ENCODE measurements at places on chromosomes 5 and 9. TPM values are rescaled to one million over a fixed set of nuclear protein-coding genes. Genes with fewer than 3 reads are reported as not detected.

Gene DOCK8
- total RNA-seq = 0.78 TPM

- no peak for DNase-seq
These were observed 25.8 kb downstream of the DBH start for GRCh38 chr9:133661846-133662540.

GRCh38 chr9:76911971-76912370 is 6.1 kb upstream of the PRUNE2 start:
- no peak for DNase-seq

GRCh38 chr9:72583370-72583769 is 62.0 kb downstream of the TMC1 start:
- no peak for DNase-seq

DNA sequence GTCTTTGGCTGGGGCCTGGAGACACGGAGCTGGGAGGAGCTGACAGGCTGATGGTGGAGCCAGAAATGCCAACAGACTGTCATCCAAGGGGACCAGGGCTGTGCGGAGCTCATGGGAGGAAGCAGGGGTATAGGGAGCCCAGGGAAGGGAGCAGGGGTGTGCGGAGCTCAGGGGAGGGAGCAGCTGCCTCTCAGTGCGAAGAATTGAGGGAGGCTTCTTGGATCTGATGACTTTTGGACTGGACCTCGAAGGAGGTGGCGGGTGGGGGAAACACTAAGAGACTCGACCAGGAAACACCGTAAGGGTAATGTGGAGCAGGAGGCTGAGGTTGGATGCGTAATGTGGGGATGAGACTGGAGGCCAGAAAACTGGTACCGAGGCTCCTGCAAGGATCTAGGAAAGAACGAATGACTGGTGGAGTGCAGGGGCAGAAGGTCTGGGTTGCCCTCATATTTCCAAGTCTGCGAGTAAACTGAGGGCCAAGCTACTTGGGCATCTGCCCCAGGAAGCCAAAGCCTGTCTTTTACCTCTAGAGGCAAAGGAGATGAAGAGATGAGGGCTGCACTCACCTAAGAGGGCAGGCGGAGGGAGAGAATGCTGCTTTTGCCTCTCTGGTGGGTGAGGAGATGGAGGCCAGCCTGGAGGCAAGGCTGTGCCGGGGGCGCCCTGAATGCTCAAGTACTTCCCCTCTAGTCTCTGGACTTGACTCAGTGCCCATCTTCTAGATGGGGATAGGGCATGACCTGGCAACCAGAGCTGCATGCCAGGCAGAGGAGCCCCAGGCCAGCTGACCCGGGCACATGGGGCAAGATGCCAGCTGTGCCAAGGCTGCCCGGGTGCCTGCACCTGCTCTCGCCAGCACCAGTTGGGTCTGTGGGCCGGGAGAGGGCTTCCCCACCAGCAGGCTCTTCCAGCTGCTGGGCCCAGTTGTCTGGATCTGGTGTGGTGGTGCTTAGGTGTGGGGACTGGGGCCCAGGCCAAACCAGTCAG is 2.3 kb downstream of the PTGS1 start:
- no peak for DNase-seq

GRCh38 chr5:151255621-151256286 is 2.8 kb downstream of the GM2A start:
- DNase-seq = no peak

- no peak for DNase-seq
These were observed 24.7 kb downstream of the NXNL2 start for GRCh38 chr9:88559661-88560060.

DNA sequence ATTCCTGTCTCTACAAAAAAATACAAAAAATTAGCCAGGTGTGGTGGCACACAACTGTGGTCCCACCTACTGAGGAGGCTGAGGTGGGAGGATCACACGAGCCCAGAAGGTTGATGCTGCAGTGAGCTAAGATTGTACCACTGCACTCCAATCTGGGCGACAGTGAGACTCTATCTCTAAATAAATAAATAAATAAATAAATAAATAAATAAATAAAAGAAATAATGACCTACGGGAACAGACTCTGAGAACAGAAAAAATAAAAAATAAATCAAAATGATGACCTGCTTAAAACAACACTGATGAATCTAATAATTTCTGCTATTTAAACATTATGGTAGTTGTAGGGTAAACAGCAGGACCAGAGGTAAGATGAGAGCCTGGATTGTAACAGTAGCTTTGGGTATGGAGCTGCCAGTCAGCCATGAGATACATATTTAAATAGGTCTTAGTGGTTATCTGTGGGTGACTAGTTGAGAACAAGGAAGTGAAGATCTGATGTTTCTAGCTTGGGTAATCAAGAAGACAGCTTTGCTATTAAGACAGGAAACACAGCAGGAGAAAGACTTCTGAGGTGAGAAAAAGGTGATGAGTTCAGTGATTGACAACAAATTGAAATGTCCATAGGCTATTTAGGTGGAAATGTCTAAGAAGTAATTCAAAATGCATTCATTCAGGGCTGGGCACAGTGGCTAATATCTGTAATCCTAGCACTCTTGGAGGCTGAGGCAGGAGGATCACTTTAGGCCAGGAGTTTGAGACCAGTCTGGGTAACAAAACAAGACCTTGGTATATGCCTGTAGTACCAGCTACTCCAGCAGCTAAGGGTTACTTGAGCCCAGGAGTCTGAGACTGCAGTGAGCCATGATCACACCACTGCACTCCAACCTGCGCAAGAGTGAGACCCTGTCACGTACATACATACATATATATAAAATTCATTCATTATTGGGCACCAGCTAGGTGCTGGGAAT is 11.0 kb downstream of the RNF145 start:
- no peak for DNase-seq

GRCh38 chr5:150143350-150144245 is 12.0 kb downstream of the PDGFRB start:
- no peak for DNase-seq

DNA sequence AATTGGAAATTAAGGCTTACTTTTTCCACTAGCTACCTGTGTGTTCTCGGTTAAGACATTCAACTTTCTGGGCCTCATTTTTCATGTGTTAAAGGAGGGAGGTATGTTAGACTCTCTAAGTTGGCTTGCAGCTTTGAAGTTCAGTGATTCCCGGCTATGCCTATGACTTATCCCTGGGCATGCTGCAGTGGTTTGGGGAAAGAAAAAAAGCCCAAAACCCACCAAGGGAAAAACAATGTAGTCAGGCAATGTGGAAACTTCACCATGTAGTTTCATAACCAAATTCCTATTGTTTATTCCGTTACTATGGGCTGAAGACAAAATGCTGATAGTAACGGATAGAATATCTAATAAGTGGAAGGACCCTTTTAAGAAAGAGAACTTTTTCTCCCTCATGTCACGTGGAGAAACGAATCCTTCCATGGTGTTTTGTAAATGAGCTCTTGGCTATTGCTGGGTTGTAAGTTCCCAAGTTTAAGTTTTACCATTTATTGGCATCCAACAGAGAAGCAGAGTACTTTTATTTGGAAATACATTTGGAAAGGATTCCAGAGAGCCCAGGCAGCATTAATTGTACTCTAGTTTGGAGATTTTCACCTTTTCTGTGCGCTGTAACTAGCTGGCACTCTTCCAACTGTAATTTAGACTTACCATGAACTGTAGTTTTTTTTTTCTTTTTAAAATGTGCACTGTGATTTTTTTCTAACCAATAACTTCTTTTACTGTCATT is 84.9 kb upstream of the MPDZ start:
- DNase-seq = no peak

Gene SPAAR
- total RNA-seq = 7.5 TPM

GRCh38 chr9:80369641-80370040 is 797.9 kb downstream of the TLE4 start:
- no peak for DNase-seq

GRCh38 chr5:72144762-72145161 is 37.5 kb downstream of the MAP1B start:
- DNase-seq = no peak

DNA sequence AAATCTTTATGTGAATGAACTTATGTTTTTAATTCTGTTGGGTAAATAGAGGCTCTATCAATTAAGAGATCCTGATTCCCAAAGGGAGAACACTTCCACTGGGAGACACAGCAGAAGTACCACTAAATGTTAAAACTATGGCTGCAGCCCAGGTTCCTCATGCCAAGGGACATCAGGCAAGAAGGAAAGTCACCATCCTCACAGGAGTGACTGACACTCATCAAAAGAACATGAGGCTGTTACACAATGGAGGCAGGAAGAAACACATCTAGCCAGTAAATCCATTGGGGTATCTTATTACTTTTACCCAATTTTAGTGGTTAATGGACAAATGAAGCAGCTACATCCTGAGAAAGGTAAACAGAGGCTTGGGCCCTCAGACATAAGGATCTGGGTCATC is 94.4 kb downstream of the MAPKAP1 start:
- no peak for DNase-seq

Gene HRH2
- total RNA-seq = 0.26 TPM

GRCh38 chr5:155651-156410 is 35.5 kb upstream of the LRRC14B start:
- DNase-seq = no peak

DNA sequence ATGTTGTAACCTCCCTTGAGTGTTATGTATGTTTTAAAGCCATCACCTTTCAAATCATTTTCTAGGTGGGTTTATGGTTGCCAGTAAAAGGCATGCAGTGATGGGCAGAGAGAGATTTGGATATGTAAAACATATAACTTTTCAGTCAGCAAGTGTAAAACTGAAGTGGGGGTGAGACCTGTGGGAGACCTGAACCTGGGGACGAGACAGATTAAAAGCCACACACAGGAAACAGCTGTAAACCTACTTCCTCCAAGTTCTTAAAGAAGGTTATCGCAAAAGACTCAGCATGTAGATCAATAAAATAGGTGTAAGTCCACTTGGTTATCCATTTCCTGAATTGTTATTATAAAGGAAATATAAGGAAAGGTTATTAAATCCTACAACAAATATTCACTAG is 76.6 kb downstream of the YIPF5 start:
- DNase-seq = no peak

GRCh38 chr9:1049641-1050040 is 516 bp upstream of the DMRT2 start:
- no peak for DNase-seq

Gene PCDHA9
- total RNA-seq = not detected

- DNase-seq = no peak
These were observed 58.7 kb downstream of the NSUN2 start for GRCh38 chr5:6574111-6574510.

- DNase-seq = no peak
These were observed 237.1 kb downstream of the RFX3 start for GRCh38 chr9:3288686-3289085.

DNA sequence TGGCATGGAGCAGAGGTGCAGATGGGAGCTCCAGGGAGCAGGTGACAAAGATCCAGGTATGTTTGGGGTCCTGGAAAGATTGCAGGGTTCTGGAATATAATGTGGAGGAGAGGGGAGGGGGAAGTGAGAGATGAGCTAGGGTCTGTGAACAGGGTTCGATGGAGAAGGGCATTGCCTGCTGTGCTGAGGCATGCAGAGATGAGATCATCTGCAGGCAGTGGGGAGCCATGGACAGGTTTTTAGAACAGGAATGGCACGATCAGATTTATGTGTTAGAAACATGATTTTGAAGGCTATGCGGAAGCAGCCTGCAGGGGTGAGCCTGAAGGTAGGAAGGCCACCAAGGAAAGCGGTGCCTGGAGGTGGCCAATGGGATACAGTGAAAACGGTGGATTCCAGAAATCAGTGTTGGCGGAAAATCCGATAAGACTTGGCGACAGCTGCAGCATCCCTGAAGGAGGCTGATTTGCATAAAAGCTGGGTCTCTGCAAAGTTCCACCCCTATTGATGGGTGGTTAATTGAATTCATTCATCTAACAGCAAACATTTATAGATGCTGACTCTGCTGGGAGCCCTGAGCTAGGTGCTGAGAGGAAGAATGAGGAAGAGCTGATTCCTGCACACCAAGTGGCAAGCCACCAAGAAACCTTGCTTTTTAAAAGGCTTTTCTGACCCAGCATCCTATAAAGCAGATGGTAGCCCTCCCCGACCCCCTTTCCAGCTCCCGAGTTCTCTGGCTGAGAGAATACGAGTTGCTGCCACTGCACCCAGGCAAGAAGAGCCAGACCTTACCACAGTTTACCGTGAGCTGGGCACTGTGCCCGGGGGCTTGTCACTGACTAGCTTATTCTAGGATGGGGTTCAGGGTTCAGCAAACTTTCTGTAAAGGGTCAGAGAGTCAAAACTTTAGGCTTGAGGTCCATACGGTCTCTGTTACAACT is 139.2 kb upstream of the SMIM23 start:
- no peak for DNase-seq

Data from pulmonary artery endothelial cell (primary cell).